Lung microvascular endothelial cell (primary cell): ENCODE measurements at places on chromosomes 3 and 15.

GRCh38 chr3:133754455-133754854, 8.3 kb downstream of the TF start:
- DNase-seq: no peak

DNA sequence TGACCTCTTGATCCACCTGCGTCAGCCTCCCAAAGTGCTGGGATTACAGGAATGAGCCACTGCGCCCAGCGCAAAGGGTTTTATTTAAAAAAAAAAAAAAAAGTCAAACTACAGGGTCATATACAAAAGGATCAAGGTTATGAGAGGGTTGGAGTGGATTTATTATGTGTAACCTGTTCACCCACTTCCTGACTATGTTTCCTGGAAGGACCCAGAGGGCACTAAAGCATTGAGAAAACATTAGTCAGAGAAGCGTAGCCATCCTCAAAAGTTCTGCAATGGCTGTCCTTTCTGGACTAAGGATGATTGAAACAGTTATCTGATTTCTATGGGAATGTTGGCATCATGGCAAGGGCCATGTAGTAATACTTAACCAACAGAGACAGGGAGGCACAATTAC, 7.3 kb upstream of the SCAPER start:
- no peak for DNase-seq

- DNase-seq: peak; percentile 14
These were observed 836.8 kb upstream of the NECTIN3 start for GRCh38 chr3:110234831-110235230.

DNA sequence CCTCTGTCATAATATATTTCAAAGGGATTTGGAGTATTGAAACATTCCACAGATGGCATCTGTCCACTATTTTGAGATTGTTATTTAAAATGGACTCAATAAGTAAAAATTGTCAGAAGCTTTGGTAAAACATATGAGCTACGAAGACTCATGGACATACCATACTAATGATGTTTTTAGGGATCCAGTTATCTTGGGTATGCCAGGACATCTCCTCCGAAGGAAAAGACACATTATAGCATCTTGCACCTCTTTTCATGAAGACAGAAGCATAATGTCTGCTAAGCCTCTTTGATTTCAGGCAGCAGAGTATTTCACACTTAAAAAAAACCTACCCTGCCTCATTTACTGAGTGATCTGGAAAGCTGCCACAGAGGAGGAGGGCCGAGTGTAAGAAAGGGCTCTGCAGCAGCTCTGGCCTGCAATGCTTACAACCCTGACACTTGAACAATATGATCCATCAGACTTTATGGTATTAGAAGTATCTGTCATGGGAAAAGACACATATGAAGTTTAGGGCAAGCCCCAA, 284.8 kb downstream of the TUSC7 start:
- no peak for DNase-seq

- DNase-seq: no peak
These were observed 30.7 kb downstream of the PLA1A start for GRCh38 chr3:119628390-119628789.

DNA sequence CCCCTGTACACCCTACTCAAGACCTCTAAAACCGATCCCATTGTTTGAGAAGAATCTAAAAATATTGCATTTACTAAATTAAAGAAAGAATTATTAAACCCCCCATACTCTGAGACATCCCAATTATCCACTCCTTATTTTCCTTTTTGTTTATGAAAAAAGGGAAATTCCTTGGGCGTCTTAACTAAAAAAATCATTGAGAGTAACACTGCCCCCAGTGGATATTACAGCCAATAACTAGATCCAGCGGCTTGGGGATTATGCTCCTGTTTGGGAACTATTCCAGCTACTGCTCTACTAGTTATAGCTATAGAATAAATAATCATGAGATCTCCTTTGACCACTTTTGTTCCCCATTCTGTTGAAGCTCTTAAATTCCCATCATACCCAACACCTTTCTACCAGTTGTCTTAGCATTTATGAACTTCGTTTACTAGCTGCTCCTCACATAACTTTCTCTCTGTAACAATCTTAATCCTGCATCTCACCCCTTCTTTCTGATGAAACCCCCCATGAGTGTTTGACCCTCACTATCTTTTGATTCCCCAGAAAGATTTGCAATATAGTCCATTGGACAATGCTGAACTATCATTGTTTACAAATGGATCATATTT, 12.7 kb upstream of the CFAP91 start:
- peak; percentile 48 for DNase-seq

DNA sequence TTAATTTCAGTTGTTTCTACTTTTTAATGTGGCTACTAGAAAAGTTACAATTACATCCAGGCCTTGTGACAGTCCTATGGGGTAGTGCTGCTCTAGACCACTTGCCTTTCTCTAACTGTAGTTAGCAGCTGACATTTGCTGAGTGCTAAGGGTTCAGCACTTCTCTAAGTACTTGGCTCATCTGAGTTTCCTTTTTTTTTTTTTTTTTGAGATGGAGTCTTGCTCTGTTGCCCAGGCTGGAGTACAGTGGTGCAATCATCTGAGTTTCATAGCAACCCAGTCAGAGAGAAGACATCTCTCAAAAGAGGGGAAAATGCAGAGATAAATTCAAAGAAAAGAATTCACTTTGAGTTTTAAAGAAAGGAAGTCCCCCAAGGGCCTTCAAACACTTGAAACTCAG, 130.8 kb downstream of the MYLK start:
- DNase-seq: no peak

DNA sequence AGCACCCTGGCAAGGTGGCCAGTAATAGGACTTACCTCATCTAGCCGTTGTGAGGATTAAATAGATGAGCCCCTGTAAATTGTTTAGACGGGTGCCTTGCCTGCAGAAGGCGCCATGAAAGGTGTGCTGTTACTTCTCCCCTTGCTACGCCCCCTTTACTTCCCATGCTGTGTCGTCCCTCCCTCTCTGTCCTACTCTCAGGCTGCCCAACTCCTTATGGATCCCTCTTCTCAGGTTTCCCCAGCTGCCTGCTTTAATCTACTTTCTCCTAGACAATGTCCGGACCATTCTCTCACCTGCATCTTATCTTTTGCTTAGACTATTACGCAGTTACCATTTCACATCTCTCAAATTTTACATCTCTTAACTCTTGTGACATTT, 1.7 kb upstream of the FBXW12 start:
- no peak for DNase-seq

DNA sequence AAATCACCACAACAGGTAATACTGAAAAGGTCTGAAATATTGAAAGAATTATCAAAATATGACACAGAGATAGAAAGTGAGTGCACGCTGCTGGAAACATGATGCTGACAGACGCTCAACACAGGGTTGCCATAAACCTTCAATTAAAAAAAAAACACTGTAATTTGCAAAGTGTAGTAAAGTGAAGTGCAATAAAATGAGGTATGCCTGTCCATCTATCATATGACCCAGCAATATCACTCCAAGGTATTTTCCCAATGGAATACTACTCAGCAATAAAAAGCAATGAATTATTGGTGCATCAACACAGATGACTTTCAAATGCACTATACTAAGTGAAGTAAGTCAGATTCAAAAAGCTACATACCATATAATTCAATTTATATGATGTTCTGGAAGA, 47.6 kb upstream of the SLC12A8 start:
- DNase-seq: no peak

DNA sequence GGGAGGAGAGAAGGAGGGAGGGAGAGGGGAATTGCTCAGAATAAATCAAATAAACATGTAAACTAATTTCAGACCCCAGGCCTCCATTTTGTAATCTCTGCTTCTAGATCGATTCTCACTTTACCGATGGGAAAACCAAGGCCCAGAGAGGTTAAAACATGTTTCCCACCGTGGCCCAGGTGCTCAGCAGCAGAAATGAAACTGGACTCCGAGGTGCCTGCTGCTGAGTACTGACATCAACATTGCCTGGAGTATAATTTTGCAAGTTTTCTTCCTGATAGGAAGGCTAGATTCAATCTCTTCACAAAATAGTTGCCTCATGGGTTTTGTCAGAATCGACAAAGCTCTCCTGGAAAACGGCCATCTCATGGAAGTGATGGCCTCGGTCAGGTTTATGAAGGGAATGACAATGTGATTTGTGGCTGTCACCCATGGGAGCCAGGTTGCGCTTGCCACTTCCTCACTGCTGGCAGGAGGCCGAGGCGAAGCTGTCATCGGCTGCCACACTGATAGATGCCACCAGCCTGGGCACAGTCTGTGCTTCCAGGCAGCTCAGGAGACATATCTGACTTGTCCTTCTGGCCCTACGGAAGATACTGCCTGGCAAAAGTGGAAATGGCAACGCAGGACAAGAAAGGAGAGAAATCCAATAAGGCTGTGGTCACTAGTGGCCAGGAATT, 133.1 kb upstream of the LRRN1 start:
- DNase-seq: no peak

DNA sequence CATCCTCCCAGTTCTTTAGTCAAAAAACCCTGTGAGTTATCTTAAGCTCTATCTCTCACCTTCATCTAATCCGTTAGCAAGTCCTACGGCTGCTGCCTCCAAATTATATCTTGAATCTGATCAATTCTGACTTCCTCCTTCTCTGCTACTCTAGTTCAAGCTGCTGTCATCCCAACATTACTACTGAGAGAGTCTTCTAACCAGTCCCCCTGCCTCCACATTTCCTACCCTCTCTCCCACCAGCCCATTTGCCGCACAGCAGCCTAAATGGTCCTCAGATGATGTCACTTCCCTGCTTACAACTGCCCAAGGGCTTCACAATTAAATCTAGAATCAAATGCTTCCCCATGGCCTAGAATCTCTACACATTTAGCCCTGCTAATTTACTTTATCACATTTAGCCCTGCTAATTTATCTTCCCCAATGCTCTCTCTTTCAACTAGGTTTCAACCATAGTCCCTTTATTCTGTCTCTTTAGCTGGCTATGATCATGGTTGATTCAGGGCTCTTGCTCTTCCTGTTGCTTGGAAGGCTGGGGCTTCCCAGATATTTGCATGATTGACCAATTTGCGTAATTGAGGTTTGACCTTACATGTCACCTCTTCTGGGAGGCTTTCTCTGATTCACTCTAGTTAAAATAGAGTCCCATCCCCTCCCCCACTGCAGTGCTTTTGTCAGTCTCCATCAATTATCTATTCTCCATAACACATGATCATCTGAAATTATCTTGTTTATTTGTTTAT, 11.0 kb upstream of the ARL14 start:
- DNase-seq: no peak

GRCh38 chr3:33663042-33663441, 55.0 kb downstream of the CLASP2 start:
- DNase-seq: no peak

- no peak for DNase-seq
These were observed 540.5 kb upstream of the ATP11B start for GRCh38 chr3:182252802-182253201.

DNA sequence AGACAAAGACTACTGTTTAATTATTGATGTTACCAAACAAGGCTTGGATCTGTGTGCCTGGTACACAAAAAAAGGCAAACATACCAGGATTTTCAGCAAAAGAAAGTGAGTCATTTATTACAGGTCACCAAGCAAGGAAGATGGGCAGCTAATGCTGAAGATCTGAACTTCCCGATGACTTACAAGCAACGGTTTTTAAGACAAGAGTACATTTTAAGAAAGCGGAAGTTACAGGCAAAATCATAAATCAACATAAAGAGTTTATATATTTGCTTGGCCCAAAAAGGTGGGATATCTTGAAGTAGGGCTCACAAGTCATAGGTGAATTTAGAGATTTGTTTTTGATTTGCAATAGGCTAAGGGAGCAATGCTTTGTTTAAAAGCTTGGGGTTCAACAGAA, 125.4 kb upstream of the SPATA16 start:
- DNase-seq: no peak

GRCh38 chr3:179113903-179114302, 34.3 kb upstream of the PIK3CA start:
- no peak for DNase-seq

GRCh38 chr3:7950890-7951289, 550.7 kb upstream of the LMCD1 start:
- DNase-seq: no peak

- DNase-seq: no peak
These were observed 300.3 kb downstream of the GABRG3 start for GRCh38 chr15:27271258-27271657.

DNA sequence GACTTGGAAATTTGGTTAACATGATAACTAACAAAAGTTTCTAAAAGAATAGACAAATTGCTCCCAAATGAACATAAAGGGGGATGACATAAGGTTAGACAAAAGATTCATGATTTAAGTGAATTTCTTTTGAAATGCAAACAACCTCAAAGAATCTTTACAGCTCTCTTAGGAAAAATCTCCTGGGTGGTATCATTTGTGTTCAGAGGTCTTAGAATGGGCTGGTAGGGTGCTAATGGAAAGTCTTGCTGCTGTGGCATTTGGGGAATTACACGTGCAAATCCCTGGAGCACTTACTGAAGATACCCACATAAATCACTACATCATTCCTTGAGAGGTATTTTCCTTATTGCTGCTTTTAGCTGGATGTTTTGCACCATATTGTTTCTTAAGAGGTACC, 14.4 kb upstream of the ROBO2 start:
- DNase-seq: no peak

GRCh38 chr3:159038405-159038804, 236.6 kb downstream of the MFSD1 start:
- no peak for DNase-seq

GRCh38 chr3:159865041-159865579, 123.5 kb upstream of the IL12A start:
- DNase-seq: no peak

GRCh38 chr3:194496217-194496919, 9.6 kb upstream of the ATP13A3 start:
- DNase-seq: no peak
